ENCODE measurements at places on chromosomes 4 and X.

DNA sequence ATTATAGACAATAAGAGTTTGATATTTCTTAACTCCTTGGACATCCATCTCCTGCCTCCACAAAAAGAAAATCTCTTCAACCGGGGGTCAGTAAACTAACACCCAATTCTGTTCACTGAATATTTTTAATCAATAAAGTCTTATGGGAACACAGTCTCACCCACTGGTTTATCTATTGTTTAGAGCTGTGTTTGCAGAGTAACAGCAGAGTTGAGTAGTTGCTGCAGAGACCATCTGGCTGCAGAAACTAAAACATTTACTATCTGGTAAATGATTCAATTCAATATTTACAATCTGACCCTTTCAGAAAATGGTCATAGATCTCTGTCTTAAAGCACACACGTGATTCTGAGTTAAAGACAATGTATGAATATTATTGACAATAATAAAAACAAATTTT is 94.0 kb downstream of the TMA16 start:
- no peak for DNase-seq

DNA sequence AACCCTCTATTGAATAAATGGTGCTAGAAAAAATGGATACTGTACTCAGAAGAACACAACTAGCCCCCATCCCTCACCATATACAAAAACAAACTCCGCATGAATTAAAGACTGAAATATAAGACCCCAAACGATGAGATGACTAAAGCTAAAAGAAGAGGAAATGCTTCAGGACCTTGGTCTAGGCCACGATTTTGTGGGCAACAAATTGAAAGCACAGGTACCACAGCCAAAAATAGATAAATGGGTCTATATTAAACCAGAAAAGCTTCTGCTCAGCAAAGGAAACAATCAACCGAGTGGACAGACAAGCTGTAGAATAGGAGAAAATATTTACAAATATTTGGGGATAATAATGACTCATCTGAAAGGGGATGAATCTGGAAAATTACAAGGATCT is 86.4 kb upstream of the DHRSX start:
- no peak for DNase-seq

DNA sequence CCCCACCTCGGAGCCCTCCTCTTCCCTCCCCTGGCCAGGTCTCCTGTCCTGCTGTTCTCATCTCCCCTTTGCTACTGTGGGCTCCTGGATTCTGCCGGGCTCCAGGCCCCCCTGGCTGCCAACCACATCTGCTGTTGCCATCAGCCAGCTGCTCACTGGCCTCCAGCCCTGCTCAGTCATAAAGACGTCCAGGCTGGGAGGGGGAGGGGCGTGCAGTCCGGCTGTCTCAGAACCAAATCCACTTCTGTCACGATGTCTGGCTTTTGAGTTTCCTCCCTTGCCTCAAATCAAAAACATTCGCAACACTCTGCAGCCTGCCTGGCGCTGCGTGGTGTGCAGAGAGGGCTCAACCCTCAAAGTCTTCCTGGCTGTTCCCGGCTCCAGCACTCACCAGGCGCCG is 7.1 kb downstream of the RASL11B start:
- no peak for DNase-seq

DNA sequence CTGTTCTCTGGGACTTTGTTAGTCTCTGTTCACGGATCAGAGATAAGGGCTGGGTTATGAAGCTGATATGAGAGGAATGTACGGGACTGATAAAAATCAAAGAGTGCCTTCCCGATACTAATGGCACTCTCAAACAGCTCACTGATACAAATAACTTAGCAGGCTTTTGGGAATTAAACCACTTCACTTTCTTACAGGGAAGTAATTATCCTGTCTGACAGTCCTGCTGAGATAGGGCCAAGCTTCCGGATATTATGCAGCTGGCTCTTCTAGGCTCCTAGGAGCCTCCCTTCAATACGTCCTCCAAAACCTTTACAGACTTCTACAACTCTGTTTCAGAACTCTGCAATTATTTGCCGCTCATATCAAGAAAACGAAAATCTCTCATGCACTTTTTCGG is 418.0 kb downstream of the NLGN4X start:
- no peak for DNase-seq

- peak; percentile 42 for DNase-seq
These were observed 12.8 kb downstream of the AIMP1 start for GRCh38 chr4:106329041-106329618.

- no peak for DNase-seq
These were observed 13.0 kb downstream of the CORIN start for GRCh38 chr4:47824840-47825239.
